ENCODE measurements at places on chromosomes 5 and 9.

GRCh38 chr9:32180597-32180996, 203.8 kb upstream of the ACO1 start:
- DNase-seq, result no peak

- DNase-seq, result no peak
Observed at GRCh38 chr9:18489861-18490260, 15.9 kb downstream of the ADAMTSL1 start.

GRCh38 chr5:143261748-143262392, 141.6 kb downstream of the NR3C1 start:
- no peak for DNase-seq

DNA sequence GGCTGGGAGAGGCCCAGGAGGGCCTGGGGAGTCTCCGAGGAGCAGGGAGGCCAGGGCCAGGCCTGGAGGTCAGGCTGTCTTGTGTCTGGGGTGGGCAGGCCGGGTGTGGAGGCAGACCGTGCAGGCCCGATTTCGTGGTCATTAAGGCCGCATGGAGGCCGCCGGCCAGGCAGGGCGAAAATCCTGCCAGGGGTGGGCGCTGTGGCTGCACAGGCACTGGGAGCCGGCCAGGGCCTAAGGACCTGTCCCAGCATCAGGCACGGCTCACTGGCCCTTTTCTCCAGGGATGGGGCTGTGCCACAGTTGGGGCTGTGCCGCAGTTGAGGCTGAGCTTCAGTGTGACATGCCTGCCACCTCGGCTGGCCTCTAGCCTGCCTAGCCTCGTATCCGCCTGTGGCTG, 35.9 kb downstream of the ASS1 start:
- no peak for DNase-seq

DNA sequence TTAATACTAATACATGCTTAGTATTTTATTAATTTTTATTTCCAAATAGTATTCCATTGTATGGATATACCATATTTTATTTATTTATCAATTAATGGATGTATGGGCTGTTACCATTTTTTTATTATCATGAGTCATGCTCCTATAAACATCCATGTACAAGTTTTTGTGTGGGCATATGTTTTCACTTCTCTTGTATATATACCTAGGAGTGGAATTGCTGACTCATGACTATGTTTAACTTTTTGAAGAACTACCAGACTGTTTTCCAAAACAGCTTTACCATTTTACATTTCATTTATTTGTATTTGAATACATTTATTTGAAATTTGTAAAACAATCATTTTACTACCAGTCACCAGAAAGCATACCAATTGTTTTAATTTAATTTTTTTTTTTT, 14.1 kb upstream of the LRRC19 start:
- DNase-seq, result no peak

DNA sequence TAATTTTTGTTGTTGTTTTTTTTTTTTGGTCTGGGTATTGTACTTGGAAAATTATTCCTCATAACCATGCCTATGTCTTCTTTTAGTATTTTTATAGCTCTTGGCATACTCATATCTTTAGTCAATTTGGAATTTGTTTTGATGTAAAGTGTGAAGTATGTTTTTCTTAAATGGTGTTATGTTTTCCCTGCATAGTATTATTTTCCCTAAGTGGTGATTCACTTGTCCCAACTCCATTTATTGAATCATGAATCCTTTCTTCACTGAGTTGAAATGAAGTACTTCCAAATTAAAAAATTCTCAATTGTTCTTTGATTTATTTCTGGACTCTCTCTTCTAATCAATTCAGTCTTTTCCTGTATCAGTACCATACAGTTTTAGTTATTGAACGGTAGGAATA, 46.5 kb downstream of the POLK start:
- no peak for DNase-seq

DNA sequence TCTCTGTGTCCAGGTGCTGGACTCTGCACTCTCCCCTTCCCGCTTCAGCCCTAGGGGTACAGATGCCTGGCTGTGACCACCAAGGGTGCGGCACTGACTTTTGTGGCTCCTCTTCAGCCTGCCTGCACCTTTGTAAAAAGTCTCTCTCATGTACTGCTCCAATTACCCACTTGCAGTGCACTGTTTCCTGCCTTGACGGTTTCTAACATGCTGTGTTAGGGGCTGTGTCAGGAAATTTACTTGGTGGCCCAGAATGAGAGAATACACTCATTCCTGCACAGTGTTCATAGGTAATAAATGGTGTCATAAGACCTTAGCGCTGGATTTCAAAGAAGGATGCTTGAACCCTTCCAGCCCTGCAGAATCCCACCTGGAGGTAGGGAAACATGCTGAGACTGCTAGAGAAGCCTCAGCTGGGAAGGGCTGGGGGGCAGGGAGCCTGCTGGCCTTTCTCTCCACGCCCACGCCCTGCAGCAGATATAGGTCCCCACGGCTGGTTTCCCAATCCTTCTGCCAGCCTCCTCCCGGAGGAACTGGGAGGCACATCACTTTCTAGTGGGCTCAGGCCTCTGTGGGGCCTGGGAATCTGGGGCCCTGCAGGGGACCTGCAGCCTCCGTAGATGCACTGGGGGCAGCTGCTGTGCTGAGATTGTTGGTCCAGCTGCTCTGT, 17.6 kb upstream of the HRH2 start:
- DNase-seq, result no peak

DNA sequence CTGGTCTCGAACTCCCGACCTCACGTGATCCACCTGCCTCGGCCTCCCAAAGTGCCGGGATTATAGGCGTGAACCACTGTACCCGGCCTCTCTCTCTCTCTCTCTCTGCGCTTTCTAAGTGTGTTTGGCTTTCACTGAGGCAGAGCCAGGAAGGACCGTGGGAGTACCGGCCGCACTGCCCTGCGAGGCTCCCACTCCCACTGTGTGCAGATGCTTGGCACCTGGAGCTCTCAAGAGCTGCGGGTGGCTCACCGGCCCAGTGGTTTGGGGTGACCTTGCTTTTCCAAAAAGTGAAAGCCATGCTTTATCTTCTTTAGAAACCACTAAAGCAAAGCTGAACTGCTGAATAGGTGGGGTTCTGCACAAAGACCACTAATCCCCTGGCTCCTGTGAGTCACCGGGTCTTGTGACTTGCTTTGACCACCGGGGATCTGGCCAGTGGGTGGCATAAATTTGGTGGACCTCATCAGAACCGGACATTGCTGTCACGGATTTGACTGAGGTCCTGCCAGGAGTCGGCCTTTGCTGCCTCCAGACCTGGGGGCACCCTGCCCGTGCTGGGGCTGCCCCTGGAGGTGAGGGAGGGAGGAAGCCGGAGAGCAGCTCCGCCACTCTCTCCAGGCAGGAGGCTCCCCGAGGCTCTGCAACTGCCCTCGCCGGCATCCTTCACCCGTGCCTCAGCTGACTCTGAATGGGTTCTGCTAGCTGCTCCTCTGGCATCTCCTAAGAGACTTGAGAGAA, 228.9 kb downstream of the FANCC start:
- DNase-seq, result no peak

DNA sequence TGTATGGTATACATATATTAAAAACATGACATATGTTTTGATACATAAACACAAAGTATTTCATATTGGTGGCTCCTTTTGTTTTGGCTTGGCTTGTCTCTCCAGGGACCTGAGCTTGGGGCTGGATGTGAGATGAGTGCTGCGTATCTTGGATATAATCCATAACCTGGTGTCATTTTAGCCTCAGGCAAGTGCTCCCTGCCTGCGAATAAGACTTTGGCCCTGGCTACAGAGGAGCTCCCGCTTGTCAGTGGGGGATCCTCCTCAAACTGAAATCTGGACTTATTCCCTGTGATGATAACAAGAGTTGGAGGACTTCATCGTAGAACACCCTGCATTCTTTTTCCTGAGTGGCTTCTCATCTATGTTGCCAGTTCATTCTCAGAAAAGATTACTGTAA, 341.7 kb upstream of the CLINT1 start:
- no peak for DNase-seq

DNA sequence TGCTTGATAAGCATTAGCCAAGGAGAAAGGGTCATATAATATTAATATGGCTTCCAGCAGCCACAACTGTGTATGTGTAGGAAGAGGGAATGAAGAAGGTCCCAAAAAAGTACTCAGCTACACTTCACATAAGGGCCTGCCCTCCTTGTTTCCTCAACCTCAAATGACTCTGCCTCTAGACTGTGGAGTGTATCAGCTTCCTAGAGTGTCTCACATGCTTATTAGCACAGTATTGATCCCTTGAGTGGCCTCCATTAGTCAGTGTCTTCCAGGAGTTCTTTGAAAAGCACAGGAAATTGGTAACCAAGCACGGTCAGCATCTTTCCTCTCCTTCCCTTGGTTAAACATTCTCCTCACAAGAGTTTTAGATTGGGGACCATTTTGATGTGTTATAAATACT, 190.4 kb upstream of the ATP10B start:
- no peak for DNase-seq

DNA sequence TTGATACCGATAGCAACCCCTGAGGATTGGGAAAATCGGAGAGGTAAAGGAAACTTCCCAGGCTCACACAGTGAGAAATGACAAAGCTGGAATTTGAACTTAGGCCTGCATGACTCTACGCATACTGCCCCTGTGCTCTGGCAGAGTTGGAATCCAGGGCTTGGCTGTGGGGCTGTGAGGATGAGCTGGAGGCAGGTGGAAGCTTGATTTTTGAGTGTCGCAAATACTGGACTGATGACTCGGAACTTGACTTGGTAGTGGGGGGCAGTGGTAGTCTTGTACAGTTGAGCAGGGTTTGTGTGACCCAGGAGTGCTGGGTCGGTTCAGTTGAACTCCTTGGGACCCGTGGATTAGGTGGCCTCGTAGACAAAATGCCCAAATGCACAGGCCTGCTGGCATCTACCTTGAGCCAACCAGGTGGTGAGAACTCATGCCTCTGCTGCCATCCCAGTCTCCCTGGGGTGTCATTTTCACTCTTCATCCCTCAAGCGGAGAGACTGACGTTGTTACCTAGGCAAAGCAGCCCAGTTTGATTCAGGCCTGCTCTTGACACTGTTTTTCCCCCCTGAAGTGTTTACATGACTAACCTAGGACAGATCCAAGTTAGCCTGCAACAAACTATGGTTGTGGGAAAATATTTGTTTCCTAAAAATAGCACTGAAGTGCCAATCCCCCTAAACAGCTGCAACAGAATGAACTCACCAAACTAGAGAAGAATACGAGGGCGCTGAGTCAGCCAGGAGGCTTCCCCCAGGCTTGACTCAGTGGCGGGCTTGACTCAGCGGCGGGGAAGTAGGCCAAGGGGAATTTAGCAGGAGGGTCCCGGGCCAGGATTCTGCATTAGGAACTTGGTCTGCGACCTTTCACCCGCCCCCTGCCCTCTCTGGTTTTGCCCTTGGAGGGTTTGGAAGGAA, 45.7 kb upstream of the ORM1 start:
- DNase-seq, result no peak

- DNase-seq, result no peak
Observed at GRCh38 chr5:30832519-30832918, 361.0 kb upstream of the CDH6 start.

DNA sequence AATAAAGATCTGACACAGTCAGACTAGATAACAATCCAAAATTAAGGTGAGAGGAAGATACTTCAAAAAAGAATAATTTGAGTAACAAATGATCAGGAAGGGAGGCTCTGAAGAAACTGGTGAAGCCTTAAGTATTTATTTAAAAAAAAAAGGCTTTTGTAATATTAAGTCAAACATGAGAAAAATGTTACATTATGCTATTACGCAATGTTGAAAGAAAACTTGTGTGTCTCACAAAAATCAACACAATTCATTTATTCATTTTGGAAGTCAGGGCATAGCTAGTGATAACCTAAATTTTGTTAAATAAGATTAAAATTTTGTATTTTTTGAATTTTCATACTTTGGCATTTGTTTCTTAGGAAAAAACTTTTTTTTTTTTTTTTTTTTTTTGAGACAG, 28.2 kb downstream of the WDR41 start:
- DNase-seq, result no peak

- DNase-seq, result no peak
Observed at GRCh38 chr9:132243156-132244074, 81.6 kb downstream of the NTNG2 start.

DNA sequence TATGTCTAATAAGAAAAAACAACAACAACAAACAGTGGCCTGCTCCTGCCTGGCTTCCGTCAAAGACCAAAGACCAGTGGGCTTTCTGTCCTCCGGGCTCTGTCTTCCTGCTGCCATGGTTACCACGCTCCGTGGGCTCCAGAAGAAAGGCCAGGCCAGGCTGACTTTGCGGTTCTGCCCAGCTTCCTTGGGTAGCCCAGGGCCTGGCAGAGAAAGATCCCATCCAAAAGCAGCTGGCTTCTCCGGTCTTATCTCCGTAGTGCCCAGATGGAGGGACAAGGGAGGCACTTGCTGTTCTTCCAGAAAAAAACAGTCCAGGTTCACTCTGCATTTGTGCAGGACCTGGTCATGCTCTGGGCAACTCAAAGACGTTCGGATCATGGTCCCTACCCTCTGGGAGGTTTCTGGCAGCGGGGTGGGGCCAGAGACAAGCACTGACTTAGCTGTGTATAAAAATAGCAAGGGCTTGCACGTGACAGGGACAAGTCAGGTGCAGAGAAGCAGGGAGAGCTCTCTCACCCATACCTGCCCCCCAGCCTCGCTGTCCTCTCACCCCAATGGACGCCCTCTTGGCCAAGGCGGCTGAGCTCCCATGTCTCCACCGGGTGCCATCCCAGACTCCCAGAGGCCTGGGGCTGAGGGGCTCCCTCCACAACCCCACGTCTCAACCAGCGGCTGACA, 212.2 kb downstream of the C9orf50 start:
- DNase-seq, result no peak

DNA sequence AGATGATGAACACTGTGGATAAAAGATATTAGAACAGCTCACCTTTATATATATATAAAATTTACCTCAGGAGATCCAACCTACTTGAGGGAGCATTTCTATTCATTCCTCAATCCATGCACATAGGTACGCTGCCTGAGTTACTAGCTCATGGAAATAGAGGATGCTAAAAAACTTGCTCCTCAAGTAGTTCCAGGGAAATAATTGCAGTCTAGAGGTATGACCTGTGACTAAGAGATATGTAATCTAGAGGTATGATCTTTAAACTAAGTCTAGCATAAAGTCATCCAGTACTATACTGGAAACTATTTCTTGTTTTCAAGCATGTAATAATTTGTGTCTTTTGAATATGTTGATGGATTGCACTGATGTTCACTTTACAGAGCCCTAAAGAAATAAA, 471.2 kb downstream of the TAF11L14 start:
- DNase-seq, result no peak

- no peak for DNase-seq
Observed at GRCh38 chr9:114378016-114378415, 9.8 kb downstream of the AKNA start.
